ENCODE measurements at places on chromosomes 6 and 20.

DNA sequence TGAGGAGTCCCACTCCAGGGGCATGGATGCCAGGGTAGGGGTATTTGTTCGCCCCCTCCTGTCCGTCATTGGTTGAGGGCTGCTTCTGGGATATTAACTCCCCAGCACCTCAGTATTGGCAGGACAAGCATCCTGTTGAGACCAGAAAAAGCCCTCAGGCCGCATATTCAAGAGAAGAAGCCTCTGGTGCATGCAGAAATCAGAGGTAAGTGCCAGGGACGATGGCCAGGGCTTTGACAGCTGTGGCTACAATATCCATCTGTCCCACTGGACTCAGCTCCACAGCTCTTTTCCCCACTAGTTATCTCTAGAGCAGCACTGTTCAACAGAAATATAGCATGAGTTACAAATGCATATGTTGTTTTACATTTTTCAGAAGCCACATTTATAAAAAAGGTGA is 651.3 kb downstream of the KIF16B start:
- H3K27ac ChIP-seq = no peak overlapping the region
- H3K4me3 ChIP-seq = no peak overlapping the region
- peaks cover 11% of the 10 kb centered on the region for H3K27me3 ChIP-seq
- no peaks in the 10 kb centered on the region for H3K4me1 ChIP-seq
- no peak for DNase-seq
- no peaks in the 10 kb centered on the region for H3K36me3 ChIP-seq

DNA sequence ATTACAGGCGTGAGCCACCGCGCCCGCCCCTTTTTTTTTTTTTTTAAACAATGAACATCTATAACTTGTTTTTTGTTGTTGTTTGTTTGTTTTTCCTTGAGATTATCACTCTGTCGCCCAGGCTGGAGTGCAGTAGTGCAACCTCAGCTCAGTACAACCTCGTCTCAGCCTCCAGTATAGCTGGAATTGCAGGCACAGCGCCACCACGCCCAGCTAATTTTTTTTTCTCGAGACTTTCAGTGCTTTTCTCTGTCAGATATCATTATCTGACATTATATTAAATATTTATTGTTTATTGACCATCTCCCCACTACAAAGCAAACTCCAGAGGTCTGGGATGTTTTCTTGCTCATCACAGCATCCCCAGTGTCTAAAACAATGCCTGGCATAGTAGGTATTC is 2.3 kb upstream of the DLK2 start:
- H3K27ac ChIP-seq = no peak overlapping the region
- peaks cover 5% of the 10 kb centered on the region for H3K36me3 ChIP-seq
- no peak for DNase-seq

DNA sequence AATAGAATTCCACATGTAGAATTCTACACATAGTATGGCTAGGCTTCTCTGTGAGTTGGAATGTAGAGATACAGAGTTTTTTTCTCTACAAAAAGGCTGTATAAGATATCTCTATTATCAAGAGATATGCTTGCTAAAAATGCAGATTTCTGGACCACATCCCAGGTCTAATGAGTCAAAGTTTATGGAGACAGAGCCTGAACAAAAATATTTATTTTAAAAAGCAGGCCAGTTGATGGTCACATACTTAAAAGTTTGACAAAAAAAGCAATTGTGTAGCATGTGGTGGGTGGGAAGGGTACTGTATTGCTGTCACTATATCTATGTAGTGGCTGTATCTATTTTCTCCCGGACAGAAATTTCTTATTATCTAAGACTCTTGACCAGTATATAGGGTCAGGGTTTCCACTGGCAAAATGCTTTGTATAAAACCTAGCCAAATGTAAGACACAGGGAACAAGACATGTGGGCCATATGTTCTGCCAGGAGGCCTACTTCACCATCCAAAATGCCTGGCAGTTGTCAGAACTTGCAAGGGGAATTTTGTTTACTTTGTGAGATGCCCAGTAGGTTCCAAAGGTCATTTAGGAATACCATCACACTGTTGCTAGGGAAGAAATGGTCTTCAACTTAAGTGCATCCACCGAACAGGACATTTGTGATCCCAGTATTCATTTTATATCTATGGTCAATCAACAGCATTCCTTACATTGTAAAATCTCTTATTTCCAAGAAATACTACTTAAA is 60.6 kb downstream of the SHPRH start:
- H3K27me3 ChIP-seq = no peaks in the 10 kb centered on the region
- no peak for DNase-seq
- peaks cover 6% of the 10 kb centered on the region for H3K4me1 ChIP-seq
- no peak overlapping the region for H3K27ac ChIP-seq
- H3K4me3 ChIP-seq = no peak overlapping the region

DNA sequence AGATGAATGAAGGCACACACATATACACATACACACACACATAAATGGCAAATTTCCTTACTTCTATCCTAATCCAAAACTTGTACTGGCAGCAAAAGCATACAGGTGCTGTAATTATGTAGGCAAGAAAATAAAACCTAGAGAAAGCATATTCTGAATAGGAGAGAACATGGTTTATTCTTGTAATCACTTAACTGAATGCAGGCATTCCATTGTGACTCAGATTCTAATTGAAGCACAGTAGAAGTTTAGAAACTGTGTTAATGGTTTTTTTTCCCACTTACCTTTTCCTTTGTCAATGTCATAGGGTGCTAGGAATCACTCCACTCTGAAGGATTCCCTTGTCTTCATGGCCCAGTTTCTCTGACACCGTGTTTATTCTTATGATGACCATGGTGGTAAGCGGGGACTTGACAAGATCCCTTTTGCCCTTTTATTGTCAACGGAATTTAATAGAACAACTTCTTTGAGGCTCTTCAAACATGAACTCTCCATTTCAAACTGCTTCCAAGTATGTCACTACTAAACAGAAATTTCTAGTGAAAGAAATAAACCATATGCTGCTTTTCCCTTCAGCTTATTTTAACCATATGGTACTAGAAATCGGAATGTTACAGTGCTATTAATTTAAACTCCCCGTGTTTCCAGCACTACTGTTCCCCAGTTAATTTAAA is 164.2 kb downstream of the OGFRL1 start:
- DNase-seq = no peak
- H3K27me3 ChIP-seq = no peaks in the 10 kb centered on the region
- no peak overlapping the region for H3K4me3 ChIP-seq
- H3K27ac ChIP-seq = no peak overlapping the region

DNA sequence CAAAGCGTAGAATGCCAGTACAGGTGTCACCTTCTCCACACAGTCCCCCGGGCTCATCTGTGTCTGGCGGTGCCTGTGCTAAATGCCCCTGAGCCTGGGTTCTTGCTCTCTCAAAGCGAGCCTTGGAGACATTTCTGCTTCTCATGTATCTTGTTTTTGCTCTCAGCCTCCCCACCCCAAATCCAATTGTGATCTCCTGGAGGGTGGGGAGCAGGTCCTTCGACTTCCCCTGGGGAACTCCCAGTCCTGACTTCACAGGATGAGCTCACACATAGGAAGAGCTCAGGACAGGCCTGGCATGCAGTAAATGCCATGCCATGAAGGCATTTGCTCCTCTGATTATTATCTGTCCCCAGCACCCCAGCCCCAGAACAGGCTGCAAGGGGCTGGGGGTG is 58.1 kb downstream of the NOL4L start:
- H3K36me3 ChIP-seq = no peaks in the 10 kb centered on the region
- no peak for DNase-seq
- H3K27ac ChIP-seq = no peak overlapping the region
- peaks cover 54% of the 10 kb centered on the region for H3K27me3 ChIP-seq

- peak overlapping the region; percentile 94 for H3K27ac ChIP-seq
- no peak for DNase-seq
- H3K27me3 ChIP-seq = no peaks in the 10 kb centered on the region
- H3K4me3 ChIP-seq = peak overlapping the region; percentile 91
- H3K36me3 ChIP-seq = peaks cover 1% of the 10 kb centered on the region
- H3K4me1 ChIP-seq = peaks cover 34% of the 10 kb centered on the region
Observed at GRCh38 chr6:145814035-145814500, 527 bp downstream of the FBXO30 start.

DNA sequence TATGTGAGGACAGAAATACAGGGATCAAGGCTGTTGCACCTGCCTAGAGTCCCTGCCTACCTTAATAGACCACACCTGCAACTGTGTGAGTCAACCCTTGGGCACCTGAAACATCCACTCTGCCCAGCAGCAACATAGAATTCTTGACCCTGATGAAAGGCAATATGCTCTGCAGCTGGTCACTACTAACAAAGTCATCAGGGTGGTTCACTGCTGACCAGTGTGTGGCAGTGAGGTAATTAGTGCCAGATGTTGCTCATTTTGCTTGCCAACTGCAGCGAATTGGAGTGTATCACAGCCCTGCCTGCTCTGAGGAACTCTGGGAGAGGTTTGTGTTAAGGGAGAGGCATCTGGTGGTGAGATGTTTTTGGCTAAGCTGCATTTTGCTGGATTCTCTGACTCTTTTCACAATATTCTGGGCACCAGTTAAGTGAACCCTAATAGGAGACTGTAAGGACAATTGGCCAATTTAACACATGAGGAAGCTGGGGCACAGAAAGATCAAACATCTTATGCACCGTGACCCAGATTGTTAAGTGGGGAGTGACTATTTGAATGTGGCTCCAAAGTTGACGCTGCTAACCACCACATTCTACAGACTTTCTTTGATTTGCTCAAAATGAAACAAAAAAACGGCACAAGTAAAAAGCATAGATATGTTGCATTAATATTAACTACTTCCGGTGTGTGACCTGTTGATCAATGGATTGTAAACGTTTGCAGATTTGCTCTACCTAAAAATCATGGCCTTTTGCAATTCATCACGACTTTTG is 61.9 kb upstream of the OPRM1 start:
- DNase-seq = no peak
- no peak overlapping the region for H3K4me3 ChIP-seq
- no peak overlapping the region for H3K27ac ChIP-seq
- no peaks in the 10 kb centered on the region for H3K27me3 ChIP-seq
- H3K4me1 ChIP-seq = peaks cover 9% of the 10 kb centered on the region

DNA sequence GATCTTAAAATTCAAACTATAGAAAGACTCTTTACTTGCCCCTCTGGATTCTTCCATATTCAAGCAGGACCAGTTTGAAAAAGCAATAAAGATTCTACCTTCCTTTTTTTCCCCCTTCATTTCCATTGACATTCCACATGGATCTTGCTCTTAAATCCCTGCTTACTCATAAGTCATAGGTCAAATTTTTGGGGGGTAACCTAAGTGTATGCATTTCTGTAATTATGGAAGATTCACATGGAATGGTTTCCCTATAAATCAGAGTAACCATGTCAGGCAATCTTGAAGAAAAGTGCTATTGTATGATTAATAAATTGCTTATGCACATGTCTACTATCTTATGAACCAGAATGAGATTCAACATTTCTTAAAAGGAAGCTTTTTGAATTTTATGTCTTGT is 551.0 kb downstream of the HAO1 start:
- no peak overlapping the region for H3K4me3 ChIP-seq
- no peaks in the 10 kb centered on the region for H3K27me3 ChIP-seq
- peaks cover 11% of the 10 kb centered on the region for H3K4me1 ChIP-seq

GRCh38 chr6:41732591-41733359 is 2.6 kb downstream of the TFEB start:
- peaks cover 37% of the 10 kb centered on the region for H3K27me3 ChIP-seq
- H3K4me3 ChIP-seq = no peak overlapping the region
- no peaks in the 10 kb centered on the region for H3K36me3 ChIP-seq
- no peaks in the 10 kb centered on the region for H3K4me1 ChIP-seq
- H3K27ac ChIP-seq = no peak overlapping the region

GRCh38 chr6:53119772-53120409 is 28.8 kb downstream of the GCM1 start:
- H3K27ac ChIP-seq = no peak overlapping the region
- no peak overlapping the region for H3K4me3 ChIP-seq
- H3K4me1 ChIP-seq = no peaks in the 10 kb centered on the region
- H3K27me3 ChIP-seq = no peaks in the 10 kb centered on the region
- H3K36me3 ChIP-seq = no peaks in the 10 kb centered on the region
- DNase-seq = no peak

- DNase-seq = no peak
- H3K36me3 ChIP-seq = no peaks in the 10 kb centered on the region
- no peak overlapping the region for H3K27ac ChIP-seq
- peaks cover 10% of the 10 kb centered on the region for H3K27me3 ChIP-seq
Observed at GRCh38 chr6:41529049-41529448, 17.1 kb upstream of the FOXP4 start.

DNA sequence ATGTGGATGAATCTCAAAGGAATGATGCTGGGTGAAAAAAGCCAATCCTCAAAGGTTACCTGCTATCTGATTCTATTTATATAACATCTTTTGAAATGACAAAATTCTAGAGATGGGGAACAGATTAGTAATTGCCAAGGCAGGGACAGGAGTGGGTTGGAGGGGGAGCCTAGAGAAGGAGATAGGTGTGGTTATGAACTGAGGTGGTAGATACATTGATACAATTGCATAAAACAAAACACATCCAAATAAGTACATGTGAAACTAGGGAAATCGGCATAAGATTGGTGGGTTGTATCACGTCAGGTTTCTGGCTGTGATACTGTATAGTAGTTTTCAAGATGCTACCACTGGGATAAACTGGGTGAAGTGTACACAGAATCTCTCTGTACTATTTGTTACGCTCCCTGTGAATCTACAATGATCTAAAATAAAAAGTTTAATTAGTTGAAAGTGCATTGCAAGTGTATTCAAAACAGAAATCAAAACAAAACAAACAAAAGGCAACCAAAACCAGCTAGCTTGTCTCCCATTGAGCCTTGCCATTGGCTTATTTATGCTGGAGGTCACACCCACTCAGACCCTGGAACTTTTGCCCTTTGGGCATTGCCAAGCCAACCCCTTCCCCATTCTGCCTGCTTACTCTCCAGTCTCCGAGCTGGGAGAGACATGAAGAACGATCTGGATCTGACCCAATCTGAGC is 27.8 kb downstream of the PPP1R16B start:
- no peak overlapping the region for H3K27ac ChIP-seq
- H3K27me3 ChIP-seq = peaks cover 3% of the 10 kb centered on the region
- no peak for DNase-seq
- H3K4me3 ChIP-seq = no peak overlapping the region
- H3K36me3 ChIP-seq = no peaks in the 10 kb centered on the region

DNA sequence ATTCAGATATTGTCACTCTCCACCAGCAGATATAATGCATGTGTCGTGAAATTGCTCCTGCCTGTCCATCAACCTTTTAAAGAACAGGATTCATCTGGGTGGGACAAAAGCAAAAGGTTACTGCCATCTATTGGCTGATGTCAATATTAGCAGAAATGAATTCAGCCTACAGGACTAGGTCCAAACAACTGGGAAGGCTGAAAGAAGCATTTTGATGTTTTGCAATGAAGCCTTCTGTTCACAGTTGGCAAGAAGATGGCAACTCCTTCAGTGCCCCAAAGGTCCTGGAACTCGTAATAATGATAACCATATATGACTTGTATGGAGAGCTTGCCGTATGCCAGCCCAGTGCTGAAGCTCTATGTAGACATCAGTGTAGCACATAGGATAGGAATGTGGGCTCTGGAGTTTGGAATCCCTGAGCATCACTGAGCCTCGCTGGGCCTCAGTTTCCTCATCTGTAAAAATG is 7.5 kb downstream of the BCAS1 start:
- H3K27ac ChIP-seq = no peak overlapping the region
- H3K36me3 ChIP-seq = no peaks in the 10 kb centered on the region
- peaks cover 21% of the 10 kb centered on the region for H3K4me1 ChIP-seq
- no peak overlapping the region for H3K4me3 ChIP-seq

GRCh38 chr20:52342913-52343312 is 151.3 kb upstream of the ZFP64 start:
- H3K27ac ChIP-seq = no peak overlapping the region
- no peaks in the 10 kb centered on the region for H3K4me1 ChIP-seq
- peaks cover 10% of the 10 kb centered on the region for H3K27me3 ChIP-seq
- no peaks in the 10 kb centered on the region for H3K36me3 ChIP-seq
- no peak overlapping the region for H3K4me3 ChIP-seq

GRCh38 chr20:47453167-47453782 is 48.4 kb upstream of the NCOA3 start:
- peak overlapping the region; percentile 32 for H3K4me3 ChIP-seq
- peaks cover 20% of the 10 kb centered on the region for H3K4me1 ChIP-seq
- no peaks in the 10 kb centered on the region for H3K36me3 ChIP-seq
- H3K27ac ChIP-seq = no peak overlapping the region
